ENCODE measurements at places on chromosomes 2 and 18. TPM values are rescaled to one million over a fixed set of nuclear protein-coding genes. Genes with fewer than 3 reads are reported as not detected.

Gene TMX3
- total RNA-seq, result 26.3 TPM

Gene IL36B
- not detected for total RNA-seq

Gene RGPD3
- not detected for total RNA-seq

Gene DPYSL5
- total RNA-seq, result not detected

Gene GAD1
- total RNA-seq, result not detected

Gene GPR155
- total RNA-seq, result 16.3 TPM

Gene STAT4
- 0.82 TPM for total RNA-seq

Gene OTOS
- not detected for total RNA-seq

Gene RAB6C
- total RNA-seq, result 0.16 TPM

Gene EIF5B
- total RNA-seq, result 87.0 TPM

Gene IER3IP1
- 9.6 TPM for total RNA-seq

Measured in left ventricle myocardium inferior (tissue), 1 donor.